NCI-H1436 (cell line): ENCODE measurements at places on chromosomes 1 and 21.
A peak's percentile ranks its signal among the peaks of the same experiment; 100 is the strongest.

DNA sequence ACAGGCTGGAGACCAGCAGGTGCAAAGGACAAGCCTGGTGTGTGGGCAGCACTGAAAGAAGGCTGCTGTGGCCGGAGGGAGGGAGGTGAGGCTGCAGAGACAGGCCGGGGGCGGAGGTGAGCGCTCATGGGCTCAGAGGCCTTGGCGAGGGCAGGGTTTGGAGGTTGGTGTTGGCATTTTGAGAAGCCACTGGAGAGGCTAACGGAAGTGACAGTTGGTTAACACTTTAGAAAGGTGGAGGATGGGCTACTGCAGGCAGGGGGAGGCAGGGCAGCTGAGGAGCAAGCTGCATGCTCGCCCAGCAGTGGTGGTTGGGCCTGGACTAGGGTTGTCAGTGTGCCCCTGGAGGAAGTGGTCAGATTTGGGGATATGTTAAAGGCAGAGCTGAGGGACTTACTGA lies 37.5 kb downstream of the QSOX1 start:
- DNase-seq, result no peak

- no peak for DNase-seq
Observed at GRCh38 chr1:203628201-203629015, 1.8 kb downstream of the ATP2B4 start.

DNA sequence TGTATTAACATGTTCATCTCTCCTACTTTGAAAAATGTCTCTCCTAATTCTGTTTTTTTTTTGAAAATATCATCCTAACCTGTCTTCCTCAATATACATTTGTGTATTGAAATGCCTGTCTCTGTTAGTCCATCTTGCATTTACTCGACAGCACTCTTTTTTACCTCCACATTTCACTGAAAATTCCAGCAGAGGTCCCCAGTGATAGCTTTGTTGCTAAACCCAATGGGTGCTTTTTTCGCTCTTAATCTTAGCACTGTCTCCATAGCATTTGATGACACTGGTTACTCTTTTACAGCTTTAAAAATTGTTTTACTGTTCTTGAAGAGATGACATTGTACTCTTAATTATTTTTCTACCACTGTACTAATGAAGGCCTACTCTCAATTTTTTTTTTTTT lies 10.8 kb downstream of the OSBPL9 start:
- DNase-seq, result no peak

DNA sequence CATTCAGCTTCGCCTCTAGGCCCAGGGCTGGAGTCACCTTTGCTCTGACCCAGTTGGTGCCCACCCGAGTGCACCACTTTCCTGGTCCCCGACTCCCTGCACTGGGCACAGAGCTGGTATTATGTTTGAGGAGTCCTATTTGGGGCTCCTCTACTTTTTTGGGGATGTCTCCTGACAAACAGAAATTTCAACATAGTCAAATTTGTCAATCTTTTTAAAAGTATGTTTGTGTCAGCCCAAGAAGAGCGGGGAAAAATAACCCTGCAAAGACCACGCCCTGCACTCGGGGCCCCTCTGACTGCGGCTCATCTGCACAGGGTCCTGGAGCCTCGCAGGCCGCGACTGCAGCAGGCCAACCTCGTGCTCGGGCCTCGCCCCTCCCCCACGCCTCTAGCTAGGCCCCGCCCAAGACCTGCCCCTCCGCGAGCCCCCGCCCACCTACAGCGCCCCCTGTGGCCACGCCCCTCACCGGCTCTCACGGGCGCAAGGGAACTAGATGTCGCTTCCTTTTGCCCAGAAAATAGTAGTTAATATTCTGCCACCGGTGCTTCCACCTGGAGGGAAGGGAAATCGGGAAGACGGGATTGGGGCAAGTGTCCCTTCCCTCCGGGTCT lies 11.4 kb downstream of the FAM229A start:
- DNase-seq, result peak; percentile 73

- no peak for DNase-seq
Observed at GRCh38 chr1:150507912-150508864, at the start of gene ECM1. Gene ECM1, plus strand, starts transcription at chr1:150508109. Its CDS starts 101 bp downstream, at chr1:150508210.

GRCh38 chr1:18738126-18738525 lies 107.5 kb downstream of the PAX7 start:
- no peak for DNase-seq

DNA sequence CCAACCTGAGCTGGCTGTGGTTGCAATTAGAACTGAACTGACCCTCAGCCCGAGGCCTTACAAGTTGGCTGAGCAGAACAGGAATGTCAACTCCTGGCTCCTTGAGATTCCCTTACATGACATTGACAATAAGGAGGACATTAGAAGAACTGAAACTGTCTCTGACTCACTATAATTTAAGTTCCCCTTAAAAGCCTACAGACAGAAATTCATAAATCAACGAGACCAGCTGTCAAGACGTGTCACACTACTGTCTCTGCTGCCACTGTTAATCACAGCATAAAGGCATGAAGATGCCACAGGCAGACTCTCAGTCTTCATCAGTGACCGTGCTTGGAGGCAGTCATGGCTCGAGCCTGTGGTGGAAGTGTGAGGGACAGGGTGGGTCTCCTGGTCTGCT lies 168.8 kb downstream of the GABPA start:
- DNase-seq, result no peak

DNA sequence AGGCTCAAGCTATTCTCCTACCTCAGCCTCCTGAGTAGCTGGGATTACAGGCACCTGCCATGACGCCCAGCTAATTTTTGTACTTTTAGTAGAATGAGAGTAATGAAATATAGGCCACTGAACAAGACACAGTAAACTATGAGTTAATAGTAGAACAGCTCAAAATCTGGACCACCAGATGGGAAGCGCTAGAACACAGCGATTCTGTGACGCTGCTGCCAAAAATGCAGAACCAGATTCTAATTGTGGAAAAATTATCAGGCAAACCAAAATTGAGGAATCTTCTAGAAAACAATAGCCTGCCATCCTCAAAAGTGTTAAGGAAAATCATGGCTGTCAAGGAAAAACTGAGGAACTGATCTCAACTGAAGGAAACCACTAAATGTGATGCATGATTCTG lies 111.4 kb upstream of the TIAM1 start:
- no peak for DNase-seq

- DNase-seq, result no peak
Observed at GRCh38 chr1:3750741-3751140, 1.5 kb upstream of the CCDC27 start.

DNA sequence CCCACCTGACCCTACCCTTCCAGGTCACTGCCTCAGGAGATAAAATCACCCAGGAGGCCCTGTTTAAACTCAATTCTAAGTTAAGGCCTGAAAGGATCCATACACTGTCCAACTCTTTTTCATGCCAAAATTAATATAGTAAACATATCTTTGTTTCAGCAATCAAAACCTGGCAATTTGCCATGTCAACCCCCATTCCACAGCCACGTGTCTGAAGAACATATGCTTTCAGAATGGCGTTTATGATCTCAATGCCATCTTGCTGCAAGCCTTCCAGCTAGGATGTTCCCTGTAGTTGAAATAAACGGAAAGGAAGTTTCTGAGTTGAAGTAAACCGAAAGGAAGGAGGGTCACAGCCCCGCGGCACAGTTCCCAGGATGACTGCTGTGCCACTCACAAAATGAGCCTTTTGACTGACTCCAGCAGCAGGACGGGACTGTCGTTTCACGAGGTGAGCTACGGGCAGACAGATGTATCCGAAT lies 472.0 kb downstream of the SMYD3 start:
- no peak for DNase-seq

DNA sequence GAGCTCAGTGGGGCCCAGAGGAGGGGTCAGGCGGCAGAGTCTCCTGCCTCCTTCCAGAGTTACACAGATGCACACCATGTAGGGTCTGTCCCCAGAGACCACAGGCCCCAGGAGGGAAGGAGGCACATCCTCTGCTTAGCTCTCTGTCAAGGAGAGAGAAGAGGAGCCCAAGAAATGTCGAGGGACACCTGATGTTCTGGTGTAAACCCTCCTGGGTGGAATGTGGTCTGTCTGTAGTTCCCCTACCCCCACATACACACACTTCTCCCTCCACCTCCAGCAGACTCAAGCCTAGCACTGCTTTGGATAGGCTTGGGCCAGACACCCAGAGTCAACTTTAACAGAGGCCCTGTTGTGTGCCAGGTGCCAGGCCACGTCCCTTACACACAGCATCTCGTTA lies 34.2 kb downstream of the KIF21B start:
- no peak for DNase-seq

DNA sequence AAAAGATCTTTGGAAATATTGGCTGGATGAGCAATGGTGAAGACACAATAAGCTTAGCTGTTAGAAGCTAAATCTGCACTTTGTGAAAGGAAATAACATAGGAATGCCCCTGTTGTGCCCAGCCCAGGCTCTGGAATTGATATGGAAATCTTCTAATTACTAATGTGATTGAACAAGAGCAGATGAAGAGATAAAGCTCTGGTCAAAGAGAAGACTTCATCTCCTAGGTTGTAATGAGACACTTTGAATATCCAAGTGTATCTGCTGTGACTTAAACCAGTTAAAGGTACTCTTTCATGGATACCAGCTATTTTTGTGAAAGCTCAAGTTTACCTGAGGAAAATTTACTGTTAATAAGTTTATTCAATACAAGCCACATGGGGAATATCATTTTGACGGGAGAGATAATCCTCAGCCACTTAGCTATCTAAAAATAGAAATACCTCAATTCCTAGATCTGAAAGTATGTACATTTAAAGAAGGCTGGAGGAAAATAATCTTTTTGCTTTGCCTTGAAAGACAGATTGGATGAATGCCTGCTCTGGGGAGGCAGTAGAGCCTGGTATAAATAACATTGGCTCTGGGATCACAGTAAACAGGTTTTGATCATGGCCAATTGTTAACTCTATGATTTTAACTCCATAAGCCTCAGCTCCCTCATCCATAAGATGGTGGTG lies 494.0 kb upstream of the B3GALT2 start:
- no peak for DNase-seq

DNA sequence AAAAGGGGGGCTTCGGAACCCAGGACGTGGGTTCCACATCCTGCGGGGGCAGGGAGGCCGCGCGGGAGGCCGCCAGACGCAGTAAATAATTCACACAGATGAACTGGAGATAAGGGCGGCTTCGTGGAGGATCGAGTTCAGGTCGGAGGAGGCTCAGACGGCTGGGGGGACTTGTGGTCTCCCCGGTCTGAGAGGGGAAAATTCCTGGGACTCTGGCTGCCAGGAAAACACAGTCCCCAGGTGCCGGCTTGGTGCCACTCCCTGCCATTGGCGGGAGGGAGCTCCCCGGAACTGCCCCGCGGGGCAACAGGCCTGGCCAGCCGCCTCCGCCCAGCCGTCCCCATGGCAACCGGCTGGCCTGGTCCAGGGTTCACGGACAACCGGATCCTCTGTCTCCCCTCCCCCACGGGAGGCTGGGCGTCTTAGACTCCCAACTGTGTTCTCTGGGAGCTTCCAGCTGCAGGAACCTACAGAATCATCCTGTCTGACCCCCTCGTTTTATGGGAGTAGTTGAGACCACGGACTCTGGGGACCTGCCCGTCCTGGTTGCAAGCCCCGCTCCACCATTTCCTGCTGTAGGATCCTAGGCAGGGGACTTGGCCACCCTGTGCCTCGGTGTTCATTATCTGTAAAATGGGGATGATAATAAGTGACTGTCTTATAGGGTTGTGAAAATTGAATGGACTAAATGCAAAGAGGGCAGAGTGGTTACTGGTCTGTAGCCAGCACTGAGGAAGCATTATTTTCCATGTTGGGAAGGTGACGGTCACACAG lies 9.6 kb downstream of the CAMK2N1 start:
- no peak for DNase-seq

GRCh38 chr1:196577386-196577785 lies 30.9 kb downstream of the KCNT2 start:
- DNase-seq, result no peak

- peak; percentile 15 for DNase-seq
Observed at GRCh38 chr1:165109013-165109412, 247.5 kb downstream of the LMX1A start.

DNA sequence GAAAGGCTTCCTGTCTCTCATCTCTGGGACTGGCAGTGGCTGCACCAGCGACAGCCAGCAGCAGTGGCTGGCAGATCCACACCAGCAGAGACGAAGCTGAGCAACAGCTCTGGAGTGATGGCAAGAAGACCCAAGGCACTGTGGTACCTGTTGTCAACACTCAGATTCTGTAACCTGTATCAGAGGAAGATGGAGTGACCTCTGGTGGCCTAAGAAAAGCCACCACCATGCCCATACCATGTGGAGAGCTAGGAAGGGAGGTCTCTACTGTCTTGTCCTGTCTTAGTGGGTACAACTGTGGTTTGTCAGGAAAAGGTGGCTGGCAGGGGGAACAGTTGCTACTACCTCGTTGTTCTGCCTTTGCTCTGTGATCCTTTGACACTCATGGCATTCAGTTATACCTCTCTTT lies 22.5 kb upstream of the RHBDL2 start:
- no peak for DNase-seq

- DNase-seq, result no peak
Observed at GRCh38 chr1:94820936-94821335, 779 bp downstream of the SLC44A3 start.
